ENCODE measurements at places on chromosomes 2 and 18. TPM values are rescaled to one million over a fixed set of nuclear protein-coding genes. Genes with fewer than 3 reads are reported as not detected.

DNA sequence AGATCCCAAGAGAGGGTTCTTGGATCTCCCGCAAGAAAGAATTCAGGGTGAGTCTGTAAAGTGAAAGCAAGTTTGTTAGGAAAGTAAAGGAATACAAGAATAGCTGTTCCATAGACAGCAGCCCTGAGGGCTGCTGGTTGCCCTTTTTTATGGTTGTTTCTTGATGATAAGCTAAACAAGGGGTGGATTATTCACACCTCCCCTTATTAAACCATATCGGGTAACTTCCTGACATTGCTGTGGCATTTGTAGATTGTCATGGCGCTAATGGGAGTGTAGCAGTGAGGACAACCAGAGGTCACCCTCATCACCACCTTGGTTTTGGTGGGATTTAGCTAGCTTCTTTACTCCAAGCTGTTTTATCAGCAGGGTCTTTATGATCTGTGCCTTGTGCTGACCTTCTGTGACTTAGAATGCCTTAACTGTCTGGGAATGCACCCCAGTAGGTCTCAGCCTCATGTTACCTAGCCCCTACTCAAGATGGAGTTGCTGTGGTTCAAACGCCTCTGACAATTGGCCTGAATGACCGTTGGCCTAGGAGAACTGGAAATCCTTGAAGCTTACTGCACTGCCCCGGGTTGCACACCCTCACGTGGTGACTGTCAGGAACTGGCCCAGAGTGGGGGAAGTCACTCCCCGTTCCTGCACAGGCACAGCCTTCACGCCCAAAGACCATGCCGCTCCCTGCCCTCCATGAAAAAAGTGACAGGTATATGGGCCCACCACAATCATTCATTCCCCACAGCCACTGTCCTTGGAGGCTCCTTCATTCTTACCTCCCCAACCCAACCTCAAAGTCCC, 136.9 kb downstream of the SEPTIN10 start:
- no peak for DNase-seq
- peaks cover 3% of the 10 kb centered on the region for H3K4me1 ChIP-seq
- H3K27me3 ChIP-seq, result no peaks in the 10 kb centered on the region

DNA sequence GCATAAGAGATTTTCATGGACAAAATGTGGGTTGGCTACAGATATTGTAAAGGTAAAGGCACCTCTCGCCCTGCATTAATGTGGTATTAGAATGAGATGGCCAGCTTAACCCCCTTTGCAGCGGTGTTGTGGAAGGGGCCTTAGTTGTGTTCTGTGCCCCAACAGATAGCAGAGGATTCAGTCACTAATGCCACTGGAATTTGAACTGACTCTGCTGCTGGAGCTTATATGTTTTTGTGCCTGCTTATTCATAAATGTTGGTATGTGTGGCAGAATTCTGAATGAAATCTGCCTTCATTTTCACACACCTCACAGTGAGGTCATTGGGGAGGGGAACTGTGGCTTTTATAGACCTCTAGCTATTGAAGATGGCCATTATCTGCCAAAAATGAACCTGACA, 90.7 kb upstream of the ITGA6 start:
- H3K4me3 ChIP-seq, result no peak overlapping the region
- H3K36me3 ChIP-seq, result no peaks in the 10 kb centered on the region
- no peak for DNase-seq
- H3K27me3 ChIP-seq, result no peaks in the 10 kb centered on the region

DNA sequence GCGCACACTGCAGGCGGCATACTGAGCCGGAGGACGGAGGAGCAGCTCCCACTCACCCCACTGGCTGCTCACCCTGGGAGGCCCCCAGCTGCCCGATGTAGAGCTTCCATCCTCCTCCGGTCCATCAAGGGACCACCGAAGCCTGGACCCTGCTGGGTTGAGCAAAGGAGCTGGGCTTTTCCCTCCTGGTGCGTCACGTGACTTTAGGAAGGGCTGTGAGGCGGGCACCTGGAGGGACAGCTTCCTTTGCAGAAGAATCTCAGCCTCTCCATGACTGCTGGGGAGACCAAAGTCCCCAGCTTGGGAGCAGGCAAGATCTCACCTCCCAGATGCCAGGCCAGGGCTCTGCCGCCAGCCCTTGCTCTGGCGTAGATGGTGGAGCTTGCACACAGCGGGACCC, 102.7 kb downstream of the TWIST2 start:
- no peak overlapping the region for H3K4me3 ChIP-seq
- DNase-seq, result no peak
- H3K27me3 ChIP-seq, result peaks cover 9% of the 10 kb centered on the region
- no peak overlapping the region for H3K27ac ChIP-seq
- no peaks in the 10 kb centered on the region for H3K36me3 ChIP-seq
- peaks cover 4% of the 10 kb centered on the region for H3K4me1 ChIP-seq

GRCh38 chr2:226561962-226562361, 237.7 kb downstream of the IRS1 start:
- H3K27ac ChIP-seq, result no peak overlapping the region
- DNase-seq, result no peak
- no peak overlapping the region for H3K4me3 ChIP-seq
- no peaks in the 10 kb centered on the region for H3K36me3 ChIP-seq

The RIT2 gene
- total RNA-seq, result not detected

DNA sequence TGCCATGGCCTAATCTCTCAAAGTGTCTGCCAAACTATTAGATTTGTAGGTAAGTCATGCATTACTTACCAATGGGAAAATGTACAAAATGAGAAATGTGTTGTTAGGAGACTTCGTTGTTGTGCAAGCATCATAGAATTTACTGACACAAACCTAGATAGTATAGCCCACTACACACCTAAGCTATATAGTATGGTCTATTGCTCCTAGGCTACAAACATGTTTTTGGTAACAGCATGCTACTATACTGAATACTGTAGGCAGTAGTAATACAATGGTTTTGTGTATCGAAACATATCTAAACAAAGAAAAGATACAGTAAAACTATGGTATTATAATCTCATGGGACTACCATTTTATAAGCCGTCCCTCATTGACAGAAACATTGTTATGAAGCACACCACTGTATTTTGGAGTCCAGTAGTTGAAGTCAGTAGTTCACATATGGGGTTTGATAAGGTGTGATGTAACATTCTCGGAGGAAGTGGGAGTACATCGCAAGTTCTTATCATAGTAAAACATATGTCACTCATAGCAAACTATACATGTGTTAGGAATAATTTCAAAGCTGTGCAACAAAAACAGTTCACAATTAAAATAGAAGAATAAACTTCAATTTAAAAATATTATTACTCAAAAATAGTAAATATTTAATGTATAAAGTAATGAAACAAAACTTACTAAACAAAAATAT, 12.0 kb upstream of the GTF2A1L start:
- H3K4me3 ChIP-seq, result no peak overlapping the region
- H3K36me3 ChIP-seq, result no peaks in the 10 kb centered on the region
- no peaks in the 10 kb centered on the region for H3K27me3 ChIP-seq
- H3K4me1 ChIP-seq, result no peaks in the 10 kb centered on the region
- H3K27ac ChIP-seq, result no peak overlapping the region
- DNase-seq, result no peak

DNA sequence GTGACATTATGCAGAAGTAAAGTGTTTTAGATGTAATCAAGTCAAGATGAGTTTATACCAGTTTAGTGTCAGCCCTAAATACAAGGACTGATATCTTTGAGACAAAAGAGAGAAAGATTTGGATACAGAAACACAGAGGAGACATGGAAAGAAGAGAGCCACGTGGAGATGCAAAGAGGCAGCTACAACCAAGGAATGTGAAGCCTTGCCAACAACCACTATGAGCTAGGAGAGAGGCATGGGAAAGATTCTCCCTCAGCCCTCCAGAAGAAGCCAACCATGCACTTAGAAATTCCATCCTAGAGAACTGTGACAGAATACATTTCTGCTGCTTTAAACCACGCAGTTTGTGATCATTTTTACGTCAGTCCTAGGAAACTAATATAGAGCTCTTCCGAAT, 217.2 kb downstream of the DOK6 start:
- H3K4me3 ChIP-seq, result no peak overlapping the region
- no peak overlapping the region for H3K27ac ChIP-seq
- H3K4me1 ChIP-seq, result no peaks in the 10 kb centered on the region
- H3K36me3 ChIP-seq, result no peaks in the 10 kb centered on the region
- no peaks in the 10 kb centered on the region for H3K27me3 ChIP-seq

- no peaks in the 10 kb centered on the region for H3K36me3 ChIP-seq
- no peaks in the 10 kb centered on the region for H3K4me1 ChIP-seq
- no peaks in the 10 kb centered on the region for H3K27me3 ChIP-seq
- no peak overlapping the region for H3K4me3 ChIP-seq
These were observed 78.1 kb upstream of the ETAA1 start for GRCh38 chr2:67318993-67319481.

DNA sequence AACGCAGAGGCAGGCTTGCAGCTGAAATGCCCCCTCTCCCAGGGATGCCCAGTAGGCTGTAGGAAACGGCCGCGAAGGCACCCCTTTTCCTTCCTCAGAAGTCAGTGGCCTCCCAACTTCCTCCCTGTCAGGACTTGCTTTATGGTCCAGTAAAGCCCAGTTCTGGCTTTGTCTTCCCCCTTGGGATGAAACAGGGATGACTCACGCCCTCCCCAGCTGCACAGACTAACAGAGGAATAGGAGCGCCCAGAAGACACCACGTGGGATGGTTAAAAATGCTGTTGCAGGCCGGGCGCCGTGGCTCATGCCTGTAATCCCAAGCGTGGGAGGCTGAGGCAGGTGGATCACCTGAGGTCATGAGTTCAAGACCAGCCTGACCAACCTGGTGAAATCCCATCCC, 6.9 kb downstream of the CREG2 start:
- peaks cover 3% of the 10 kb centered on the region for H3K27me3 ChIP-seq
- no peak overlapping the region for H3K27ac ChIP-seq
- H3K4me1 ChIP-seq, result peaks cover 5% of the 10 kb centered on the region
- H3K36me3 ChIP-seq, result no peaks in the 10 kb centered on the region
- H3K4me3 ChIP-seq, result no peak overlapping the region
- no peak for DNase-seq

GRCh38 chr2:72081451-72081850, 66.2 kb downstream of the CYP26B1 start:
- H3K36me3 ChIP-seq, result no peaks in the 10 kb centered on the region
- H3K4me3 ChIP-seq, result no peak overlapping the region
- DNase-seq, result no peak
- no peak overlapping the region for H3K27ac ChIP-seq
- H3K4me1 ChIP-seq, result no peaks in the 10 kb centered on the region
- no peaks in the 10 kb centered on the region for H3K27me3 ChIP-seq

DNA sequence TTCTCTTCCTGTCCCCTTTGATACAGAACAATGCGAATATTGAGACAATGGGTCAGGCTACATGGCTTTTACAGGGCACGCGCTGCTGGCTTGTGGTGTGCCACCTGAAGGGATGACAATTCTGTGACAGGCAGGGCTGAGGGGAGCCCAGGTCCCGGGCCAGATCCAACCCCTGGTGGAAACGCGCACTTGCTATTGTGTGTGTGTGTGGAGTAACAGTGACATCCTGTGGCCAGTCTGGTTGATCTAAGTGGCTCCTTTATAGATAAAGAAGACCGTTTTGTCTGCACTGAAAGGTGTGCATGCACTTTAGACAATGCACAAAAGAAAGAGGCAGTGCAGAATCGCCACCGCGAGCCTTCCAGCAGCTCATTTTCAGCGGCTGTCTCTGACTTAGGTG, 273.6 kb downstream of the HRH4 start:
- H3K27me3 ChIP-seq, result no peaks in the 10 kb centered on the region
- no peaks in the 10 kb centered on the region for H3K36me3 ChIP-seq
- no peak overlapping the region for H3K27ac ChIP-seq

The THSD7B gene
- not detected for total RNA-seq

- no peaks in the 10 kb centered on the region for H3K36me3 ChIP-seq
- H3K4me3 ChIP-seq, result no peak overlapping the region
- no peak for DNase-seq
These were observed 104.9 kb downstream of the CDC42EP3 start for GRCh38 chr2:37566517-37566981.

DNA sequence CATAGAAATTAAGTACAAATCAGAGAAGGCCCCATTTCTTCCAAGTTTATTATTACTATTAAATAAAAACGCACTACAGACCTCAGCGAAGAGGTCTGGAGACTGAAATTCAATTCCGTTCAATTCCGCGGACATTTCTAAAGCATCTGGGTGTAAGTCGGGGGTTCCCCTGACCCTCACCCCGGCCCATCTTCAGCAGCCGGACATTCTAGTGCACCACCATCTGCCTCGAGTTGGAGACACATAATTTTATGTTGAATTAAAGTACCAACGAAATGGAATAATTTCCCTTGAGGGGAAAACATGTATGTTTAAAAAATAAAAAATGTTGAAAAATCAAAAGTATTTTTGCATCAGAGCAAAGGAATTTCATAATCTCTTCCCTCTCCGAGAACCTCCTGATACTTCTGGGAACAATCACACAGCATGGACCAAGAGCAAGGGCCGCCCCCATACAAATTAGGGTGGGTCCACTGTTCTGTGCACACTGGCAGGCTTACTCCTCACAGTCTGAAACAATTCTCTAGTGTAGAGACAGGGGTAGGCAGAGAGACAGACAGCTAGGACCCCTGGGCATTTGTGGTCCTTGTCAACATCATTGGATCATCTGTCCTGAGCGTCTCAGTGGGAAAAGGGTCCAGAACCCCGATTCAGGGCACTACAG, 29.3 kb downstream of the MBP start:
- H3K4me1 ChIP-seq, result peaks cover 100% of the 10 kb centered on the region
- H3K27ac ChIP-seq, result peak overlapping the region; percentile 86
- H3K4me3 ChIP-seq, result peak overlapping the region; percentile 66
- peaks cover 19% of the 10 kb centered on the region for H3K36me3 ChIP-seq

- no peak overlapping the region for H3K4me3 ChIP-seq
- H3K27me3 ChIP-seq, result no peaks in the 10 kb centered on the region
These were observed 1374.5 kb upstream of the NXPH2 start for GRCh38 chr2:140154706-140155105.

The FAM228A gene
- total RNA-seq, result not detected

GRCh38 chr2:160005908-160006307, 56.5 kb downstream of the PLA2R1 start:
- H3K36me3 ChIP-seq, result no peaks in the 10 kb centered on the region
- peaks cover 2% of the 10 kb centered on the region for H3K27me3 ChIP-seq

The TEX44 gene
- not detected for total RNA-seq

DNA sequence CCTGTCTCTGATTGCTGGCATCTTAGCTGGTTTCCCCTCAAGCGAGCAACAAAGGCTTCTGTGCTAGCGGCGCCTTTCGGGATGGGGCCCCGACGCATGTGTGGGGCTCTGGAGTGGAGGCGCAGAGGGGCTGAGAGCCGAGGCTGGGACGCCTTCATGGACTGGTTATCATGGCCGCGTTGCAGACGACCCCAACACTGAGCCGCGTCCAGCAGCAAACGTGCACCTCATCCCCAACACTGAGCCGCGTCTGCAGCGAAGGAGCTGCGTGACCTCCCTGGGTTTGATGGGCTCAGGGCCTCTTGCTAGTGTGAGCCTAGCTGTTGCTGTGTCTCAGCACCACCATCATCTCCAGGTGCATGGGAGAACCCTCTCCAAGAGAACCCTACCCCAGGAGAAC, 123.7 kb upstream of the CTDP1 start:
- no peaks in the 10 kb centered on the region for H3K36me3 ChIP-seq
- no peak overlapping the region for H3K27ac ChIP-seq
- H3K27me3 ChIP-seq, result no peaks in the 10 kb centered on the region
- no peak overlapping the region for H3K4me3 ChIP-seq
- no peaks in the 10 kb centered on the region for H3K4me1 ChIP-seq

DNA sequence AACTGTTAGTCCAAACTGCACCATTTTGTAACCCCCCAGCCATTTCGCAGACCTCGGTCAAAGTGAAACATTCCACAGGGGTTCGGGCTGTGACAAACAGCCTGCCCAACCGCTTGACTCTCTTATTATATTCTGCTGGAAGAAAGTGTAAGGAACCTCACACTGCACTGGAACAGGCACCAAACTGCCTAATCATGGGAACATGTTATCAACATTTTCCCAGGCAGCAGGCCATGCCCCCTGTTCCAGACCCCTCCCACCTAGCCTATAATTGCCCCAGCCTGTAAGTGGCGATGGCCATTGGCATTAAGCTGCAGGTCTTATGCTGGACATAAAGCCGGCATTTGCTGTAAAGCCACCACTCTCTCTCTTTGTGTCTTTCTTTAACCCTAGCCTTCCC, 16.9 kb downstream of the LYG2 start:
- H3K36me3 ChIP-seq, result no peaks in the 10 kb centered on the region
- H3K4me3 ChIP-seq, result no peak overlapping the region

The SLC8A1 gene
- not detected for total RNA-seq

All from CD4-positive, CD25-positive, alpha-beta regulatory T cell (primary cell).